ENCODE measurements at places on chromosomes 3 and 15. TPM values are rescaled to one million over a fixed set of nuclear protein-coding genes. Genes with fewer than 3 reads are reported as not detected.

FAIM gene
- 8.9 TPM for polyA plus RNA-seq

RAB43 gene
- 14.9 TPM for polyA plus RNA-seq

CSPG4 gene
- not detected for polyA plus RNA-seq

DNA sequence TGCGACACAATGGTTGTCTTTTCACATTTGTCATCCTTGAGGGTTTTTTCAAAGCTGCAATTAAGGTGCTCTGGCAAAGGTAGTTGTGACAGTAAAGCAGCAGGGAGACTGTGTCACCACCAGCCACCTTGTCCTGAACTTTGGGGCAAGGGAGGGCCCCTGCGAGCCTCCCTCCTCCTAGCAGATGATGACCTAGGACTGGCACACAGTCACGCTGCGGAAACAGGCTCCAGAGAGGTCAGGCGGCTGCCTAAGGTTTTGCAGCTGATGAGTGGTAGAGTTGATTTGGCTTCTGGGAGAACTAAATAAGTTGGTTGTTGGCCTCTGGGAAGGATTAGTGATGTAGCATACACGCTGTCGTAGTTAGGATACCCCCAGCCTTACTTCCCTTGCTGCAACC, 62.7 kb downstream of the PDIA5 start:
- no peaks in the 10 kb centered on the region for H3K27me3 ChIP-seq
- H3K4me3 ChIP-seq, result no peak overlapping the region
- no peaks in the 10 kb centered on the region for H3K36me3 ChIP-seq
- no peaks in the 10 kb centered on the region for H3K4me1 ChIP-seq
- no peak overlapping the region for H3K27ac ChIP-seq
- DNase-seq, result no peak

- no peaks in the 10 kb centered on the region for H3K4me1 ChIP-seq
- H3K27me3 ChIP-seq, result no peaks in the 10 kb centered on the region
- H3K4me3 ChIP-seq, result no peak overlapping the region
Observed at GRCh38 chr15:47829667-47830066, 112.4 kb downstream of the SEMA6D start.

All from CD8-positive, alpha-beta memory T cell (primary cell).